Choroid plexus epithelial cell (primary cell): ENCODE measurements at places on chromosomes 2 and 18.
A peak's percentile ranks its signal among the peaks of the same experiment; 100 is the strongest.

GRCh38 chr2:14322306-14322705, 310.2 kb upstream of the LRATD1 start:
- DNase-seq: no peak

DNA sequence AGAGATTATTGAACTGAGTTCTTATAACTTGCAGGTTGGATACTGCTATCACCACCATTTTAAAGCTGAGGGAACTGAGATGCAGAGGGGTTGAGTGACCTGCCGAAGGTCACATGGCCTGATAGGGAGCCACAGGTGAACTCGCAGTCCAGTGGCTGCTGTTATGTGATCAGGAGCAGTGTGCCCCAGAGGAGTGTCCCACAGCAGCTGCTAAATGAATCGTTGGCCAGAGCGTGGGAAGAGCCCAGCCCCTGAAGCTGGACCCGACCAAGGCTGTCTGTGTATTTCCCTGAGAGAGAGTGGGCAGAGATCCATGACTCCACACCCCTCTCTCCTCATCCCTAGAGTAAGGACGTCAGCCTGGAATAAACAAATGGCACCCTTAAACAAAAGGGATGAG, 26.7 kb upstream of the PRLH start:
- no peak for DNase-seq

- DNase-seq: no peak
These were observed 213.7 kb downstream of the TSN start for GRCh38 chr2:121969166-121969565.

DNA sequence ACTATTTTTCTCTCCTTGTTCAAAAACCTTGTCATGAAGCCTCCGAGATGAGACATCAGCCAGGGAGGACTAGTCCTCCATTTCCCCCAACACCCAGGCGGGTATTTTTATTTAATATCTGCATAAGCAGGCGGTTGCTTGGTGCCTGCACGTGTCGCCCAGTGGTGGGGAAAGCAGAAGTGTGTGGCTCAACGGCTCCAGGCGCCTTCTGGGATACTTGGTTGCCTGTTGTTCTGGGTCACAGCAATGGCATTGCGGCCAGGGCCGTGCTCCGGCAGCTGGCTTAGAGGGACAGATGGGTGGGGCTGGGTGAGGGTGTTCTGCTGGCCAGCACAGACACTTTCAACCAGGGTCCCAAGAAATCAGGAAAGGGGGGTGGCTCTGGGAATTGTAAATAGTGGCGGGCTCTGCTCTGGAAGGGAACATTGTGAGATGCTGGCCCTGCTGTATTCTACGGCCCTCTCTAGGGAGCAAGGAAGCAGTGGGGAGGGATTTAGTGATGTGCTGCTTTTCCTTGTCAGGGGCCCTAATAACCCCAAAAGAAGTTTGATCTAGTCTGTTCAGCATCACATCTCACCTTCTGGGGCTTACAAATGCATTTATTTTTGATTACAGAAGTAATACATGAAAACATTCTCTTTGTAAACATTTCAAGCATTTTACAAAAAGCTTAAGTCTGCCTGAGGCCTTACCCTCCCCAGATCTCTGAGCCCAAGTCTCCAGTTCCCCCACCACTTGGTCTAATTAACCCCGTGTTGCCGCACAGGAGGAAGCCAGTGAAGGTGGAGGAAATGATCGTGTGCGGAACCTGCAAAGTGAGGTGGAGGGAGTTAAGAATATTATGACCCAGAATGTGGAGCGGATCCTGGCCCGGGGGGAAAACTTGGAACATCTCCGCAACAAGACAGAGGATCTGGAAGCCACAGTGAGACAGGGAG, 1.1 kb downstream of the VAMP8 start:
- DNase-seq: no peak

GRCh38 chr18:70641156-70641775, 352.4 kb downstream of the SOCS6 start:
- no peak for DNase-seq

- DNase-seq: no peak
These were observed 2.1 kb upstream of the B3GNT7 start for GRCh38 chr2:231393149-231394131.

DNA sequence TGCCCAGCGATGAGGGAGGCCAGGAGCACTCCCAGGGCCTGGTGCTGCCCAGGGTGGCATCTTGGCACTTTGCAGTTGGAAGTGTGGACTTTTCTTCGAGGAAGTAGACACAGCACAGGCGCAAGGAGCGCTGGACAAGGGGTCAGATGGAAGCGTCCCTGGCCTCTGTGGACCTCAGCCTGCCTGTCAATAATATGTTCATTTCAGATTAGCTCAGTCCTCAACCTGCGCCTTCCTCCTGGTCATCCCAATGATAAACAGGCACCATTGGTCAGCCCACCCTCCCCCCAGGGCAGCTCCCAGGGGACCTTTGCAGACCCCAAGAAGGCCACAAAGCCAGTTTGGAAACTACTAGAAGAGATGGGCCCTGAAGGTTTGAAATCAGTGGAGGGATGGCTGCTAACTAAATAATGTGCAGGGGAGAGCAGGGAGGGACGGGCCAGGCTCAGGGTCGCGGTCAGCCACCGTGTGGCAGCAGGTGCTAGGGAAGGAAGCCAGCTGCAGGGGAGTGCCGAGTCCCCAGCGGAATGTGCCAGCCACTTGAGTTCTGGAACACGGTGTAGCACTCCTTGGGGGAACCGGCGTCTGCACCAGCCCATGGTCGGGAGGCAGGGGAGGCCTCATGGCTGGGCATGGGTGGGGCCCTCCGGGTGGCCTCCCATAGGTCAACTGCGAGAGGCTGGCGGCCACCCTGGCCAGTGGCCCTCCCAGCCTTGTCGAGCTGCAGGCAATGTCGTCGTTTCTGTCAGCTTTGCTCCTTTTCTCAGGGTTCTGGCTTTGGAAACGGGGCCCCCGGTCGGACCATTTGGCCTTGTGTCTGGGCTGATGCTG, 59.9 kb downstream of the ADI1 start:
- DNase-seq: no peak

DNA sequence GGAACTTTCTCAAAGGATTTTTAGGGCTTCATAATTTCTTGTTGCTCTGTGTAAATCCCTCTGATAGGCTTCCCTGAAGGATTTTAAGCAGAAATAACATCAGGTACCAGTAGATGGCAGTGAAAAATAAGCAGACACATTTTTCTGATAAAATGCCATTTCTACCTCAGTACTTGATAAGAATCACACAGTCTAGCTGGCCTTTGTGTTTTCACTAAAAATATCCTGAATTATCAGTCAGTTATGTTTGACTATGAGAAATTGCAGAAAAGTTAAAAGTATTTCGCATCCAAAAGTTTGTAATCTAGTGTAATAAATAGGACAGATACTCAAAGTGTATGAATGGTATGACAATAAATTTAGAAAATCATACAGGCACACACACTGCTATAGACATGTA, 68.7 kb downstream of the DNAJC10 start:
- DNase-seq: peak; percentile 82

- DNase-seq: no peak
These were observed 50.3 kb downstream of the TSN start for GRCh38 chr2:121805766-121806143.

- DNase-seq: no peak
These were observed 17.6 kb downstream of the MXD1 start for GRCh38 chr2:69932596-69932922.

DNA sequence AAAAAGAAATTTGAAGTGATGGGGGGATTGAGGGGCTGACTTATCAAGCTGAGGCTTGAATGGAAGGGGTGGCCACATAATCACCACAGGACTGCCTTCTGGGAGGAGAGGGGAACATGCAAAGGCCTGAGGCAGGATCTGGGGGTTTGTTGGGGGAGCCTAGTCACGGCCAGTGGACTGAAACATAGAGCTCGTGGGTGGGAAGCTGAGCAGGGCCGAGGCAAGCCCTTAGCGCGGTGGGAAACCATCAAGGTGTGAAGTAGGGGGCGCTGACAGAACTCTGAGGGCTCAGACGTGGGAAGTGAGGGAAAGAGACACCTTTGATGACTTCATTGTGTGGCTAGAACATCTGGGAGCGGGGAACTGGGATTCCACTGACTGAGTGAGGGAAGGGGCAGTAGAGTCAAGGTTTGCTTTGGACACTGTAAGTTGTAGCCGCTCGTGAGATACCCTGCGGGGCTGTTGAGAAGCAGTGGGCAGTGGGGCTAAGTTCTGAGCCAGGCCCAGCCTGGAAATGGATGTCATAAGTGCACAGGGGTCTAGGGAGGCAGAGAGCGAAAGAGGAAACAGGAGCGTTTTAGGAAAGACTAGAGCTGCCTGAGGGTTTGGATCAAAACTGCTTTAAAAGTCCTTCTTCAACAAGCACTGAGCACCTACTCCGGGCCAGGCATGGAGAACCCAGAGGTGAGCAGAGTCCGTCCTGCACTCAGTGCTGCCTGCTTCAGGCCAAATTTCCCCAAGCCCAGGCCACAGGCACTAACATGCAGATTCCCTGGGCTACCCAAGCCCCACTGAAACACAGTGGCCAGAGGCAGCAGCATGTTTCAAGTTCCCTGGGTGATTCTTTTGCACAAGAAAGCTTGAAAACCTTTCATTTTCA, 686 bp upstream of the SNORC start:
- no peak for DNase-seq

- no peak for DNase-seq
These were observed 125.4 kb upstream of the ACKR3 start for GRCh38 chr2:236444187-236444586.

DNA sequence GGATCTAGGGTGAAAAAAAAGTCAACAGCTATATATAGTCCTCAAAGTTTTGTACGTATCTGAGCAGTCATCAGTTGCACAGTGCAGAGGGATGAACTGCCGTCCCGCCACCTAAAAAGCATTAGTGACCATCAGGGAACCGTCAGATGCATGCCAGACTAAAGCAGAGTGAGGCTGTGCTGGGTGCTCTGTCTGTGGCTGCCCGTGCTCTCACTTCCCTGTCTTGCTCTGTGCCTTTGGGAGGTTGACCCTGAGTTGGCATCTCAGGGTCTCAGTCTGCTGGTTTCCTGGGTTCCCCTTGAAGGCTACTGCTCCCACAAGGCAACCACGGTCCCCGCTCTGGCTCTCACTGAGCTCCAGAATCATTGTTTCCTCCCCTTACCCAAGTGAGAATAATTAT, 11.1 kb downstream of the CLUL1 start:
- no peak for DNase-seq

GRCh38 chr2:200216310-200216709, 90.2 kb upstream of the SPATS2L start:
- no peak for DNase-seq

GRCh38 chr2:233061591-233062450, 1.7 kb downstream of the INPP5D start:
- peak; percentile 42 for DNase-seq

DNA sequence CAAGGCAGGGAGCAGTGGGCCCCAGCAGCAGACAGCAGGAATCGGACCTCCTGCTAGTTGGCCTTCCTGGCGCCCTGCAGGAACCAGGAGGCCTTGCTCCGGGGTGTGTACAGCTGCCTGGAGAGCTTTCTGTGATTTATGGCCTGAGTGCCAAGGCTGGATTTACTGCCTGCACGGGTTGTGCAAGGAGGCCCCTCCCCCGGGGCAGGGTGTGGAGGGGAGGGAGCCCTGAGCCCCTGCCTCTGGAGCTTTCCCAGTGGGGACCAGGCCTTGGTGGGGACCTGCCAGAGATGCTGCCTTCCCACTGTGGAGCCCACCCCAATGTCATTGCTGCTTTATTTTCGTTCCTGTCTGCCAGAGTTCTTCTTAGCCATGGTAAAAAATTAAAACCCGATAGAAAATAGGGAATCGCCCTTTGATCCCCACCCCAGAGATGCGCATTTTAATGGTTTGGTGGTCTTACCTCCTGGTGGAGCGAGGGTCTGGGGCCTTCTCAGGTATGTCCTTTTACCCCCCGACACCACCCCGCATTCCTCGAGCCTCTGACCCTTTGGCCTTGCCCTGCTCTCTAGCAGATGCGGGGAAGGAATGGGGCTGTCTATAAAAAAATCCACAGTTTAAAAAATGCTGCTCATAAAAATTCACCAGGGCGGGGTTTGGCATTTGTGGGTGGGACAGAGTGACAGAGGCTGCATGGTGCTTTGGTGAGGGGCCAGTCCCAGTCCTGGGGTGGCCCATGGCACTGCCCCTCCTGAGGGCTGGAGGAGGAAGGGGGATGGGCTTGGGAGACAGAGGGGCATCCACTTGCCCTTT, 6.9 kb upstream of the RALB start:
- peak; percentile 29 for DNase-seq

GRCh38 chr18:48795696-48796095, 155.1 kb downstream of the SMAD7 start:
- no peak for DNase-seq

GRCh38 chr2:69059731-69060290, 46.8 kb downstream of the ANTXR1 start:
- DNase-seq: no peak

- peak; percentile 22 for DNase-seq
These were observed 209.6 kb downstream of the STK39 start for GRCh38 chr2:168037778-168038177.

DNA sequence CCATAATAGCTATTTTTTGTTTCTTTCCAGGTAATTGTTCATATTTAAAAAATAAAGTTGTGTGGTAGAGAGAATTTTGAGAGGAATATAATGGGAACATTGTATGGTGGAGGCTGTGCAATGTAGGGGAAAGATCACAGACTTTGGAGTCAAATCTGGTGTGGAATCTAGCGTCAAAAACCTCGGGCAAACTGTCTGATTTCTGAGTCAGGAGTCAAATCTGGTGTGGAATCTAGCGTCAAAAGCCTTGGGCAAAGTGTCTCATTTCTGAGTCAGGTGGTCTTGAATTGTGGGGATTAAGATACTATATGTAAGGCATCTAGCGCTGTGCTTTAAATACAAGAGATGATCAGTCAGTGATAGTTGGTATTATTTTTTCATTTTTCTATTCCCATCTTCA, 5.1 kb downstream of the PTPN4 start:
- DNase-seq: no peak

DNA sequence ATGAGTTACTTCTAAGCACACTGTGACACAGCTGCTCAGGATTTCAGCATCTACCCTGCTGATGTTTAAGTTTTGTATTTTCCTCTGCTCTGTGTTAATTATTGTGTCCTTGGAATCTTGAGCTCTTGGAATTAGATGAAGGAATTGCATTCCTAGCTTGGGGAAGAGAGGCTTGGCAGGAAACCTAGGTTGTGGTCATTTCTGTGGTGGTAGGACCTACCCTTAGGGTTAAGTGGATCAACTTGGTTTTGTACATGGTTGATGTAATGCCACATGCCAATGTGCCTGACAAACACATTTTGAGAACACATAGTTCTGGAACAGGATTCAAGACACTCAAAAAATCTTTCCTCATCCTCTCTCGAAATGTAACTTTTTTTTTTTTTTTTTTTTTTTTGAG, 264.5 kb upstream of the MEX3C start:
- DNase-seq: peak; percentile 18

DNA sequence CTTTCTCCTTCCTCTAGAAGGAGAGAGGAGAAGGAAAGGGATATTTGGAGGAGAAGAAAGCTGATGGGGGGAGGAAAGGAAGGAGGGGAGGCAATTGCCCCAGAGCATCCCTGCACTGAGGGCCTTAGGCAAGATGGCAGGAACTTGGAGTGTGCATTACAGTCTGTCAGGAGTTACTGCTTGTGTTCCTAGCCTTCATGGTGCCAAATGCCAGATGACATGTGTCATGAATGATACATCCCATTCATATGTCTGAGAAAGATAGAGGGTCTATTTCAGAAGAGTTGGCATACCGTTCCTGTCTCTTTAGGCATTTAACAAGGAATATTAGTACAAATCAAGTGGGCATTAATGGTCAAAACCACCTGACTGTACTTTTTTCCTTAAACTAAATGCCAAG, 232.1 kb upstream of the NT5C1B start:
- no peak for DNase-seq

- DNase-seq: no peak
These were observed 60.5 kb upstream of the PMAIP1 start for GRCh38 chr18:59839246-59839645.
